NK-92 treated with Interleukin-12 subunit alpha and Interleukin-12 subunit beta, amount 100 ng/mL, for 24 hours (cell line): ENCODE measurements at places on chromosomes 5 and 9.

GRCh38 chr5:82419559-82420332 lies 141.6 kb upstream of the RPS23 start:
- no peak for DNase-seq

GRCh38 chr5:147481874-147482705 lies 27.8 kb downstream of the DPYSL3 start:
- DNase-seq, result no peak

DNA sequence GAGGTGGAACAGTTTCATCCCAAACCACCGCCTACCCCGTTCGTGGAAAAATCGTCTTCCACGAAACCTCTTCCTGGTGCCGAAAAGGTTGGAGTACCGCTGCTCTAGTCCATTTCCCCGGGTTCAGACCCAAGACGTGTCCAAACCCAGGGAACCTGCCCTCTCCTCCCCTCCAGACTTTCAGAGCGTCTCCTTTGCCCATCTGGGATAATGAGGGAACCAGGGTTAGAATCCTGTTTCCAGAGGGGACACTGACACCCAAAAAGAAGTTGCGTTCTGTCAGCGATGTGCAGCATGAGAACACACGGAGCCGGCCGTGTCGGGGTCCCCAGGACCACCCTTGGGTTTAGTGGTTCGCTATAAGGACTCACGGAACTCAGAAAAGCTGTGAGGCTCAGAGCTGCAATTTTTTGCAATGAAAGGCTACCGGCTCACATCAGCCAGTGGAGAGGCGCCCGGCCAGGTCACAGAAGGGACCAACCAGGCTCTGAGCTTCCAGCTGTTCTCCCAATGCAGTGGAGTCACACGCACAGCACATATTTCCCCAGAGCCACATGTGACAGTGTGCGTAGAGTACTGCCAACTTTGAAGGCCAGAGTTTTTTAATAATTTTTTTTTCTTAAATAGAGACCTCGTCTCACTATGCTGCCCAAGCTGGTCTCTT lies 19.4 kb downstream of the LAMC3 start:
- DNase-seq, result no peak

- DNase-seq, result no peak
Measured at GRCh38 chr5:41482715-41483114, 27.7 kb downstream of the PLCXD3 start.

GRCh38 chr9:124752967-124753366 lies 18.1 kb downstream of the NR6A1 start:
- DNase-seq, result no peak
